ENCODE measurements at places on chromosomes 1 and 21. TPM values are rescaled to one million over a fixed set of nuclear protein-coding genes. Genes with fewer than 3 reads are reported as not detected.

Gene BEND5
- total RNA-seq = 11.3 TPM

Gene MAP3K7CL
- 0.34 TPM for total RNA-seq

Gene GPA33
- total RNA-seq = 1.6 TPM

Gene PLPP3
- total RNA-seq = 61.8 TPM

Gene C4BPA
- 0.16 TPM for total RNA-seq

Gene AQP10
- 1.00 TPM for total RNA-seq

Gene OR2W3
- 0.32 TPM for total RNA-seq

Gene SLC1A7
- not detected for total RNA-seq

Gene CD164L2
- total RNA-seq = 1.3 TPM

Gene KRTAP10-9
- not detected for total RNA-seq

Gene RUNX3
- total RNA-seq = 0.13 TPM

Gene FYB2
- total RNA-seq = 0.34 TPM

Gene S1PR1
- total RNA-seq = 21.5 TPM

Gene ETV3L
- not detected for total RNA-seq

Measured in mesothelial cell of epicardium (in vitro differentiated cells).